ENCODE measurements at places on chromosomes 13 and 19.

DNA sequence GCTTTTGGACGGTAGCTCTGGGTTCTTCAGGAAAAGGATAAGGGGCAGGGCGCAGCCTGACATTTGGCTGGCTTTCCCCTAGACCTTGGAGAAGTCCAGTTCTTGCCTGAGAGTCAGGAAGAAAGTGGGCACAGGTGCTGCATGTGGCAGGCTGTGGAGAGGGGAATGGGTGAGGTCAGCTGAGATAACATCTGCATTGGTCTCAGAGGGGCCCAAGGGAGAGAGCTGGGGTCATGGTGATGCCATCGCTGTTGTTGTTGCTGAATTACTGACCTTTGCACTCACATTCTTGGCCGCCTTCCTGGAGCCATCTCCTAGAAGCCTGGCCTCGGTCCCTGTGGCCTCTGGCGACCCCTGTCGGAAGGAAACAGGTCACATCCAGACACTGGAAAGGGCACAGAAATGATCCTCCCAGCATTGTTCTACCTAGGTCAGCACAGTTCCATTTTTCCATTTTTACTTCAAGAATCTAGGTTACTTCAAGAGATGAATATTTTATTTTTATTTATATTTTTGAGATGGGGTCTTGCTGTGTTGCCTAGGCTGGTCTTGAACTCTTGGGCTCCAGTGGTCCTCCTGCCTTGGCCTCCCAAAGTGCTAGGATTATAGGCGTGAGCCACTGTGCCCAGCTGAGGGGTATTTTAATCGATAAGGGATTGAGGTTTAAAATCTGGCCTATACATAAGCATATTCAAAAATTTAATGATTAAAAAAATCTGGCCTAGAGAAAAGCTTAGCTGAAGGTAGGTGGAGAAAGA, 6.5 kb upstream of the LIPE start:
- peak; percentile 34 for DNase-seq

GRCh38 chr19:17125062-17125727, 49.6 kb downstream of the MYO9B start:
- no peak for DNase-seq

DNA sequence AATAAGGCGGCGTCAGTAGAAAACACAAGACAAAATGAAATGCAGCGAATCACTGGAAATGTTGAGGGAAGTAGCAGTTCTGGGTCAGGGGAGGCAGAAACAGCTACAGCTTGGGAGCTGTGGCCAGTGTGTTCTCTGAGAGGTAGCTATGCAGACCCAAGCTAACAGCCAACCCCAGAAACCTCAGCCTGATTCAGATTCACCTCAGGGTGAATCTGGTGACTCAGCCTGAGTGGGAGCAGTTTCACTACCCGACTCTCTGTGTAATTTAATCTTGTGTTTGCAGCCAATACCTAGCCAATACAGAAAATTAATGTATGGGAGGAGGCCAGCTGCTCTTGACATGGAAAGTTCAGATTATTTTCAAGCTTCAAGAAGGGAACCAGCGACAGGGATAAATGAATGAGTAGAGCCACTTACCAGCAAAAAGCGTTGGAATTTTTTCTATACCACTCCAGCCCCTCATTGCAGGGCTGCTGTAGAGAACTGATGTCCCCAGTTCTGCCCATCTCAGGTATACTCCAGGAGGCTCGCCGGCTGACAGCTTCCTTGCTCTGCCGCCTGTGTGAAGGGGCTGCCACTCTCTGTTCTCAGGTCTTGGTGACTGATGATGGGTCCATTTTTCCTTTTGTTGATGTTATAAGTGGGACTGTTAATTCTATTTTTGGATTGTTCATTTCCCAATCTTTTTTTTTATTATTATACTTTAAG, 8.9 kb downstream of the IGFL3 start:
- peak; percentile 39 for DNase-seq

DNA sequence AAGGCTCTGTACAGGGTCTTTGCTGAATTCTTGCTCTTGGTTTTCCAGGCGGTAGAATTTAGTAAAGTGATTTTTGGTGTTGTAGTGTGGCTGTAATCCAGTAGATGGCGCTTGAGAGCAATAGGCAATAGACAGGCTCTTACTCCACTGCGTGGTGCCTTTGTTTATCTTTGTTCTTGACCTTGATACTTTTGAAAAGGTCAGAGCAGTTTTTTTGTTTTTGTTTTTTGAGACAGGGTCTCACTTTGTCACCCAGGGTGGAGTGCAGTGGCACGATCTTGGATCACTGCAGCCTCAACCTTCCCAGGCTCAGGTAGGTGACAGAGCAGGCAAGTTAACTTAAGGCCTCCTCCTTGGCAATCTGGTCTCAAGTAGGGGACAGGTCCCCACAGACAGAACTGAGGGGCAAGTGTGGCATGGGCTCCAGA, 12.2 kb upstream of the LILRA5 start:
- DNase-seq, result peak; percentile 25

GRCh38 chr13:107964395-107964794, 250.9 kb downstream of the LIG4 start:
- peak; percentile 41 for DNase-seq

DNA sequence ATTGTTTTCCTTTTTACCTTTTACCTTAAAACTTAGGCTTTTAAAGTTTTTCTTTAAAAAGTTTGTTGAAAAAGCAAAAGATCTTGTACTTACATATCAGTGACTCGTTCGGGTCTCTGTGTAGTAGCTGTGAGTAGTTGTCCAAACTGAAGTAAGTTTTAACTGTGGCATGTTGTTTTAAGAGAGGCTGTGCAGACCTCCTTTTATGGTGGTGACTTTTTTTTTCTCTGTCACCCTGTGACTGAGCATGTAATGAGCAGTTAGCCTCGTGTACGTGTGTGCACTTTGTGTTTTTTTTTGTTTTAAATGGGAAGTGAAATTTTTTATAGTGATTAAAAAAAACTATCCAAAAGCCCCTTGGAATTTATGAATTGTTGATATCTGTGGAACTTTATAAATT, at the start of gene GPR183:
Gene GPR183, minus strand, starts transcription at position 153 of the 400 bp plus-strand sequence. CDS start 11,254 bp downstream, outside the sequence.
- no peak for DNase-seq

DNA sequence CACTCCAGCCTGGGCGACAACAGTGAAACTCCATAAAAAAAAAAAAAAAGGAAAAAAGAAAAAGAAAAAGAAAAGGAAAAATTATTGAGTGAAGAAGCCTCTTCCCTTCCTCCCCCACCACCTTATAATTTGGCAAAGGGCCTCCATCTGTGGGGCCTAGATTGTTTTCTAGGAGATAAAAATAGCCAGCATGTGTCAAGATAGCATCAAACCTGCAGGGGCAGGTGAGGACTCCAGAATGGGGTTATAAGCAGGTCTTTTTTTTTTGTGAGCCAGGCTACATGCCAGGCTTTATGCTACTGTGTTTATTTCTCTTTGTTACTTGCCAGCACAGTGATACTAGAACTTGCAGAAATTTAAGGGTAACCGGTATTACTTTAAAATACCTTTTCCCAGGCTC, 11.7 kb upstream of the TRIM13 start:
- no peak for DNase-seq

GRCh38 chr13:110705356-110705825, 525 bp downstream of the CARS2 start:
- no peak for DNase-seq

DNA sequence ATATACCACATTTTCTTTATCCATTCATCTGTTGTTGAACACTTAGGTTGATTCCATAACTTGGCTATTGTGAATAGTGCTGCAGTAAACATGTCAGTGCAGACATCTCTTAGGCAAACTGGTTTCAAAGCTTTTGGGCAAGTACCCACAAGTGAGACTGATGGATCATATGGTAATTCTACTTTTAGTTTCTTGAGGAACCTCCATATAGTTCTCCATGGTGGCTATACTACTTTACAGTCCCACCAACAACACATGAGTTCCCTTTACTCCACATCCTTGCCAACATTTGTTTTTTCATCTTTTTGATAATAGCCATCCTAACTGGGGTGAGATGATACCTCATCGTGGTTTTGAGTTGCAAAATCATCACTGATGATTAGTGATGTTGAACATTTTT, 8.5 kb downstream of the CYSLTR2 start:
- DNase-seq, result no peak

- DNase-seq, result no peak
Measured at GRCh38 chr13:33925563-33925962, 107.6 kb downstream of the RFC3 start.

GRCh38 chr19:40502647-40503319, 36.0 kb downstream of the SPTBN4 start:
- no peak for DNase-seq

DNA sequence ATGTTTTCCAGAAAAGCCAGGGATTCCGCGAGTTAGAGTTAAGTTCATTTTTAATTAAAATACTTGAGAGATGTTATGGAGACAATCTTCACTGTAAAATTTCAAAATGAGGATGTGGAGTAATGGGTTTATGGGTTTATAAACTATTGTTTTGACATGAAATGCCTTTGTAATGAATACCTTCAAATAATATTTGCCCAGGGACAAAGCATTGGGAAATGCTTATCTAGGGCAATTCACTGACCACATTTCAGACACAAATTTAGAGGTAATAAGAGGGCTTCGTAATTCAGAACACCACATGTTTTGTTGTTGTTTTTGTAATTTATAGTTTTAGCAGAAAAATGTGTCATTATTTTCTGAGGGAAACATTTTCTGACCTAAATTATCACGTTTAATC, 241.1 kb upstream of the ATXN8OS start:
- DNase-seq, result no peak

DNA sequence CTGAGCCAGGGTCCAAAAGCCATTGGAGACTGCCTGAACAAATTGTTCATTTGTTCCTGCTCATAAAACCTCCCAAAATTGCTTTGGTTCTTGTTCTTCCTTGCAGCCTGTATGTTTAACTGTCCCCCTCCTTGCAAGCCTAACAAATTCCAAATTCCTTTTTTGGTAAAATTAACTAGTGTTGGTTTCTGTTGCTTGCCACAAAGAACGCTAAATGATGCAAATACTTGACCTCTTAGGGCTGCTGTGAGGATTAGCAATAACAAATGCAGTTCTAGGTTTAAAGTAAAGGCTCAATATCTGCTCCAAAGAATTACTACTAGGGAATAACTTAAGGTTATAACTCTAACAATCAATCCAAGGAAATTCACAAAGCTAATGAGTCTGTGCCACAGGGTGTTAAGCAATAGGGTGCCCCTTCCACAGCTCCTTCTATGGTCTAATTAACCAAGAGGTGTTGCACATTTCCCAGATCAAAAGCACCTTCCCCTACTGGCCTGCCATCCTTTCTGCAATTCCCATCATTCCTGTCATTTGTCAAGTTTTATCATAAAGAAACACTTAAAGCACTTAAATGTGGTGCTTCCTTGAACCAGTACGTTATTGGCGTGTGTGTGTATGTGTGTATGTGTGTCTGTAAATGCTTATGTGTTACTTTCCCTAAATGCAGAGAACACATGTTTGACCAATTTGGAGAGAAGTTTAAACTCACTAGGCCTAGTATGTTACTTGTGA, 110.2 kb downstream of the RAP2A start:
- no peak for DNase-seq

- DNase-seq, result peak; percentile 30
Measured at GRCh38 chr13:23617551-23618024, 47.4 kb downstream of the TNFRSF19 start.

DNA sequence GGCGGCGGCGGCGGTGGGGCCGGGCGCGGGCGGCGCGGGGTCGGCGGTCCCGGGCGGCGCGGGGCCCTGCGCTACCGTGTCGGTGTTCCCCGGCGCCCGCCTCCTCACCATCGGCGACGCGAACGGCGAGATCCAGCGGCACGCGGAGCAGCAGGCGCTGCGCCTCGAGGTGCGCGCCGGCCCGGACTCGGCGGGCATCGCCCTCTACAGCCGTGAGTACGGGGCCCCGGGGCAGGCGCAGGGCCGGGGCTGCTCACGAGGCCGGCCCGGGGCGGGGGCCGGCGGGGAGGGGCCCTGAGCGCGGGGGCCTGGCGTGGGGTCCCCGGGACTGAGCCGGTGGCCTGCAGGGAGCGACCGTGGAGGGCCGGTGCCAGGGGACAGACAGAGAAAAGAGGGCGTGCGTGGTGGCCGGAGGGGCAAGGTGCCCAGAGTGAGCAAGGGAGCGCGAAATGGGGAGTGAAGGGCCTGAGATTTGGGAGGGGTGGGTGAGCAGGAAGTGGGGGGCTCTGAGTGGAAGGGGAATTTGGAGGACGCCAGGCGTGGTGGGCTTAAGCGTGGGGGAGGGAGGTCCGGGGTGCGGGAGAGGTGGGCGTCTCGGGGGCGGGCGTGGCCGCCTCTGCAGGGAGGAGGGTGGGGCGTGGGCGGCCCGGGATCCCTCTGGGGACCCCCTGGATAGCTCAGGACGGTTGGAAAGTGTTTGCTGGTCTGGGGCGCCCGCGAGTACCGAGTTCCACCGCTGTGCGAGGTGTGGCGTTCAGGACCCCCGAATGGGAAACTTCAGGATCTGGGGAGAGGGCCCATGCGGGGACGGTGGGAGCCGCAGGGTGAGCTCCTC, 575 bp downstream of the CARM1 start:
- DNase-seq, result peak; percentile 80

DNA sequence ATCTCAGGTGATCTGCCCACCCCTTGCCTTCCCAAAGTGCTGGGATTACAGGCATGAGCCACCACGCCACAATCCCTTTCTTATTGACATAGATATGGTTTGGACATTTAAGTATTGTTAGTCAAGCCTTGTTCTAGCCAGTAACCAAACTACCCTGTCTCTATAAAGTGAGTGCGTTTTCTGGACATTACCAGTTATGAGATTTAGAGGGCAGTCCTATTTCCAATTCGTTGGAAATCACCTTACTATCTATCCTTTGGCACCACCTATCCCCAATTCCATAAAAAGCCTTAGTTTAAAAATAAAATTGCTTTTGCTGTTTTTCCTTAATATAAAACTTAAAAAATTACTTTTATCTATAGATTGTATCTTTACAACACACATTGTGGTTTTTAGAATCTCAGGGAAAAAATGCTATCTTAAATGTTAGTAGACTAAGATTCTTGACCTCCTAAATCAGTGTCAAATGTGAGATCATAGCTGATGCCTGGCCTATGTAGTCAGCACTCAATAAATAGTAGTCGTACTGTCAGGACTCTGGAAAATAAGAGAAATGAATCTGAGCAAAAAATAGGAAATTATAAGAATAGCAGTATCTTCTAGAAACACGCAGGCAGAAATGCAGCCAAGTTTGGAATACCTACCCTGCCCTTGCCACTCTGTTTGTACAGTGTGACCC, 57.0 kb downstream of the NUFIP1 start:
- DNase-seq, result peak; percentile 41

GRCh38 chr19:57803265-57803593, 11.5 kb downstream of the ZNF552 start:
- no peak for DNase-seq

- no peak for DNase-seq
Measured at GRCh38 chr19:6521718-6522646, 8.8 kb upstream of the TNFSF9 start.

- no peak for DNase-seq
Measured at GRCh38 chr13:67117010-67117550, 113.1 kb downstream of the PCDH9 start.

DNA sequence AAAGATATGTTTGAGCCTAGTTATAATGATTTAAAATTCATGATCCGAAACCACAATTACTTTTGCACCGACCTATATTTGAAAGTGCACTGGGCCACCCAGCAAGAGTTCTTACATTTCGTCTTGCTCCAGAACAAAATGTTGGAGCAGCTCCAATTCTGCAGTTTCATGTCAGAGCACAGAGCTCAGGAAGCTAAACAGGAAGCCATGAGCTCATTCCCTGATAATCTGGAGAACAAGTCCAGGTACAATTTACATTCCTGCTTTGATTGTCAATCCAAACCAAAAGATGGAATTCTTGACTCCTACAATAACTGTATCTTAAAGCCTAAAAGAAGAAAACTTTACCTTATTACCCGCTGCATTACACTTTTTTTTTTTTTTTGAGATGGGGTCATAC, 131.8 kb downstream of the KCTD12 start:
- DNase-seq, result no peak

- DNase-seq, result no peak
Measured at GRCh38 chr13:112670864-112671263, 19.0 kb upstream of the ATP11A start.
